ENCODE measurements at places on chromosomes 12 and 14. TPM values are rescaled to one million over a fixed set of nuclear protein-coding genes. Genes with fewer than 3 reads are reported as not detected.

GRCh38 chr12:2876431-2877046 lies 435 bp downstream of the FOXM1 start:
- no peak for DNase-seq

Gene PIWIL1
- total RNA-seq, result not detected

Gene TCHP
- total RNA-seq, result 9.9 TPM

DNA sequence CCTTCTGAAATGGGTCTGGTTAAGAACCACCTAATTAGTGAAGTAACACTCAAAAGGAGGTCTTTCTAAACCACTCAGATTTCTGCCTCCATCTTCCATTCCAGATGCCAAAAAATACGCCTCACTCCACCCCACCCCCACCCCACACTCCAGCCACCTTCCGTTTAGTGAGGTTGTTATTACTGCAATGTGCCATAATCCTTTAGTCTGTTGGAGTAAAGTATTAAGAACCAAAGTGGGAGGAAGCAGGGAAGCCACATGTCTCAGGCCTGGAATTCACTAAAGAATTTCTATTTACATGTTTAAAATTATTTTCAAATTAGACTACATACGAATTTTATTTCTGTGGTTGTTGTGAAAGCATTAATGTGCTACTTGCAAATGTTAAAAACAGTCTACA lies 7.4 kb downstream of the KIF21A start:
- no peak for DNase-seq

Gene CISTR
- total RNA-seq, result not detected

DNA sequence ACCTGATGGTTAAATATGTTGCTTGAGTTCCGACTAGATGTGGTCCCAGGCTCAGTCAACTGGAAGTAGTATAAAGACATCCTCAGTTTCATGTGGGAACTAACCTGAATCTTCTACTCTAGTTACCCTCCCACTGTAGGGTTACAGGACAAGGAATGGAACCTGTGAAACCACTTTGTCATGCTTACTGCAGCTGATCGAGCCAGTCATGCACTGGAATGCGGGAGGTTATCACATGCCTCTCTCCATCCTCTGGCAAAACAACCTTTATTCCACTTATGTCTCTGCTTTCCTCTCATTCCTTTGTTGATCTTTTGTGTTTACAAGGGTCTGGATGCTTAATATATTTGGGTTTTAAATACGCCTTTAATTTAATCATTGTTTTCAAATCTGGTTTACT lies 111.9 kb upstream of the DDHD1 start:
- DNase-seq, result no peak

Gene ABCC9
- 5.6 TPM for total RNA-seq

GRCh38 chr14:53355581-53356112 lies 202.5 kb upstream of the DDHD1 start:
- no peak for DNase-seq

- DNase-seq, result no peak
Observed at GRCh38 chr14:56211084-56211483, 92.9 kb downstream of the PELI2 start.

GRCh38 chr12:125149160-125150108 lies 84.2 kb downstream of the AACS start:
- DNase-seq, result no peak

DNA sequence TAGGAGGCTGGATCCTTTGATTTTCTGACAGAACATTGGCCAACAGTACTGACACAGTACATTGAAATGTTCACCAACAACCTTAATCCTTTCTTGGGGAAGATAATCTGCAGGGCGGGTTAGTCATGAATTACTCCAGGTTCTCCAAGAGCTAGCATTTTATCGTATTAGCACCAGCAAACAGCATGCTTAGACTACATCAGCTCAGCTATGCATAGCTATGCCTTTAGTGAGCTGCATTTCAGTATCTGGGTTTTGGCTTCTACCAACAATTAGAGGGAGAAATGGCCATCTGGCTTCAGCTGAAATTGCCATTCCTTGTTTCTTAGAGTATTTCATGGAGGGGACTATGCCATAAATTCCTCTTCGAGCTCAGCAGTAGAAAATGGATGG lies 33.8 kb downstream of the SAMD4A start:
- no peak for DNase-seq

GRCh38 chr12:57734591-57734990 lies 4.0 kb downstream of the AGAP2 start:
- DNase-seq, result no peak

DNA sequence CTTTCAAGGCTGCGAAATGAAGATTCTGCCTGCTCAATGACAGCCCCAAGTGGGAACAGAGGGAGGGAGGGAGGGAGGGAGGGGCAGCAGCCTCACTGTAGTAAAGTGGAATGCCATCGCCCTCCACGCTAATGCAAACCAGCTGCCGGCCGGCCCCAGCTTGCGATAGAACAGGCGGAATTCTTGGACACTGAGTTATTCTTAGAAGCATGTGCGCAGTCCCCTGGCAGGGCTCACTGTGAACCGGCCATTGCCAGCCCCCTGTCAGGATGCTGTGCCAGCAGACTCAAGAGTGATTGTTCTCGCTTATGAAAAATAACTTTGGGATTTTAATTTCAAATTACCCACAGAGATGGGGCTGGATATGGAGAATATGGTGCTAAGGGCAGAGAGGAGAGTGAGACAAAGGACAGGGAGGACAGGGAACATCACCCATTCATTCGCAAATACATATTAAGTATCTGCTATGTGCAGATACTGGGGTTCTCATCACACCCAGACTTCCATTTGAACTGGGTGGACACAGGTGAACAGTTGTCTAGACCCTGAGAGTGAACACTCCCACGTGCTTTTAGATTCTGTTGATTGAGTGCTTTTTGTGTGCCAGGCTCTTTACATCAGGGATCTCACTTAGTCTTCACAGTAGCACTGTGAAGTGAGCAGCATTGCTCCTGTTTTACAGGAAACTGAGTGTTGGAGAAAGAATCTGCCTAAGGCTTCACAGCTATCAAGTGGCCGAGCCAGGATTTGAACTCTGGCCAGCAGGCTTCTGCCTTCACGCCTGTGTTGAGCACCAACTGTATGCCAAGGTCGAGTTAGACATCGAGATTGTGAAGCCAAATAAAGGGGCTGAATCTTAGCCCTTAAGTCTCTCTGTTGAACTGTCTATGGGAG lies 192.9 kb downstream of the C12orf75 start:
- no peak for DNase-seq

Gene RASSF3
- total RNA-seq, result 20.9 TPM

DNA sequence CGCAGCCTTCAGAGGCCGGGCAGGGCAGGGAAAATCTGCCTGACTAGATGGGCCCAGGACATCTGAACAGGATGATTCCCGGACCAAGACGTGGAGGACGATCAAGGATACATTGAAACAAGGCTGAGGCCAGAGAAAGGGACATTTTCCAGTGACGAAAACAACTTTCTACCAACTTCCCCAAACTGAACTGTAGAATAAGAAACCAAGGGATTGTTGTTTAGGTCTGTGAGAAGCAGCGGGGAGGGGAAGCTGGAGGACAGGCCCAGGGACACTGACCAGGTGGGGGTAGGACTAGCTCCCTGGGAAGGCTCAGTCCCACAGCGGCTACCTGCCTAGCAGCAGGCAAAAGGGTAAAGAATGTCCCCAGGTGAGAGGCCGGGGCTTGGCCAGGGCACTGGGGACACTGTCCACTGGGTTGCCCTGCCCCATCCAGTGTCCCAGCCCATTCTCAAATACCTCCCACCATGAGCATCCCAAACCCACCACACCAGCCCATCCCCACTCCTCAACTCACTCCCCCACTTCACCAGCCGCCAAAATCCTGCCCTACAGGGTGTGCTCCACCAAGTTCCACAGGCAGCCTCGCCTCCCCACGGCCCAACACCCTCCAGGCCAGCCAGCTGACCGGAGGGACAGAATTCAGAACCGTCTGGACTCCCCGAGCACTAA lies 995 bp downstream of the TNFRSF1A start:
- no peak for DNase-seq

- DNase-seq, result no peak
Observed at GRCh38 chr12:72839696-72840095, 567.5 kb downstream of the TRHDE start.

DNA sequence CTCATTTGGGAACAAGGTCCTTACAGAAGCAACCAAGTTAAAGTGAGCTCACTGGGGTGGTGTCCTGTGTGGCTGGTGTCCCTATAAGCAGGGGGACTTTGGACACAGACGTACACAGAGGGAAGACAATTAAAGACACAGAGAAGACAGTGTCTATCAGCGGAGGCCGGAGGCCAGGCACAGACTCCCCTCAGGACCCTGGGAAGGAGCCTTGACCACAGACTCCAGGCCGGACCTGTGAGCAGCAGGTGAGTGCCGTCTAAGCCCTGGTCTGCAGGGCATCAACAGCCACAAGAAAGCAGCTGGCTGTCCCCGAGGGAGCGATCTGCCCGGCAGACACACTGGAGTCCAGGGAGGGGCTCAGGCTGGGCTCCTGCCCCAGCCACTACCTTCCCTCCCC lies 219.1 kb upstream of the C14orf180 start:
- no peak for DNase-seq

DNA sequence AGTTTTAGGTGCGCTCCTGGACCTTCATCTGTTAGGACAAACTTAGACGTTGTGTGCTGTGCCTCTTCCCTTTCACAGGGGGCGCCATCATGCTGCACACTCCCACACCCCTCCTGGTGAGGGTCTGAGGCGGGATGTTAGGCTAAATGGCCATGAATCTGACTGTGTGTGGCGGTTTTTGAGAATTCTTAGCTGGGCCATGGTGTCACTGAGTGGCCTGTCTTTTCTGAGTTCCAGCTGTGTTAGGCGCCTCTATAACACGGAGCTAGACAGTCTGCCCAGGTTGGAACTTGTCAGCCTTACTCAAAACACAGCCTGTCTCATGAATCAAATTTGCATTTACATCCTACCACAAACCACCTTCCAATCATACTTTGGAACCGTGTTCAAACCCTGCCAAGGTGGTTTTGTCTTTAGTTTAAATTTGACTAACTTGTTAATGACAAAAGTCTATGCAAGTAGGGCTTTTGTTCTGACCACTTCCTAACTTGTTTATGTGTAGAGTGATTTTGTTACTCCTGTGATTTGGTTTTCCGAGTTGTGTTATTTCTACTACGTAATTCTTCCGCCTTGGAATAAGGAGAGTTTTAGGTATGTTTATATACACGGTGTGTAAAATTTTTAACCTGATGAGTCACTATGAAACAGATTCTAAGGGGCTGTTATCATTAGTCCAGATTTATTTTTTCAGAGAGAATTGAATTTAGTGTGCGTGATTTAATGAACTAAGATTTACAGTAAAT lies 19.6 kb downstream of the ACVR1B start:
- no peak for DNase-seq

- no peak for DNase-seq
Observed at GRCh38 chr12:31431721-31432240, 105.8 kb upstream of the SINHCAF start.

DNA sequence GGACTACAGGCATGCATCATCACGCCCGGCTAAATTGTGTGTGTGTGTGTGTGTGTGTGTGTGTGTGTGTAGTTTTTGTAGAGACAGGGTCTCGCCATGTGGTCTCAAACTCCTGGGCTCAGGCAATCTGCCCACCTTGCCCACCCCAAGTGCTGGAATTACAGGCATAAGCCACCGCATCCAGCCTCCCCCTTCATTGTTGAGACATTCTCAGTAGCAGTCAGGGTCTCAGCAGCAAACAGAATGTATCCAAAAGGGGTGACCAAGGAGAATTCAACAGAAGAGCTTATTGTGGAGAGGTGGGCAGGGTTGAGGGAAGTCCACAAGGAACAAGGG lies 37.3 kb upstream of the PLEKHG6 start:
- DNase-seq, result no peak

GRCh38 chr12:31897781-31898503 lies 61.3 kb upstream of the RESF1 start:
- no peak for DNase-seq

DNA sequence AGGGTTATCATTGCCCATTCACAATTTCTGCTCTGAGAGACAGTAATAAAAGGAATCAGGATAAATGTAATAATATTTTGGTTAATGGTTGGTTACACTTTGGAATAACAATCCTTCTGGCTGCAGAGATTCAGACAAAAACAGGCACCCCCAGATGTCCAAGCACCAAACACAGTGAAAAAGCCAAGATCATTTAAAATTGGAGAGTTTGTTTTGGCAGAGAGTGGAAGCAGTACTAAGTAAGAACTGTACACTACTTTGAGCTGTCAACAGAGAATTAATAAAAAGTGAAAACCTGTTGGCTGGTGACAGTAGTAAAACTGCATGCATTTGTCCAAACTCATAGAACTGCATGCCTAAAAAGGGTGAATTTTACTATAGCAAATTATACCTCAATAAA lies 15.6 kb upstream of the IL22 start:
- DNase-seq, result no peak

Measured in pancreas (tissue), 10 donors.